ENCODE measurements at places on chromosomes 2 and 18.

DNA sequence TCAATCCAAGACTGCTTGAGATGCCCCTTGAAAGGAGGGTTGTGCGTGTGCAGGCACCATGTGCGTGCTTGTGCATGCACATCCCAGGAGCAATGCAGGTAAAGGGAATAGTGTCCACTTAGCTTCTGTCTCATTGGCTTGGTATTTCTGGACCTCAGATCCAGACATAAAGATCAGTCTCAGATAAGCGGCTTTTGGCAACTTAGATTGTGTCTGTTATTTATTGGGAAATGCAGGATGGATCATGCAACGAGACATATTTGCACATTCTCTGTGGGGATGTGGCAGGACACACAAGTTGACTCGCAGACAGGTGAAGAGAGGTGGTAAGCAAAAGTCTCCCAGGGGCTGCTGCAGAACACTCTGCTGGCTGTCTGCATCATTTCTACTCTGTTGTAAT is 67.9 kb downstream of the SETBP1 start:
- DNase-seq, result no peak

- DNase-seq, result no peak
These were observed 45.9 kb downstream of the ST6GAL2 start for GRCh38 chr2:106839849-106840595.

DNA sequence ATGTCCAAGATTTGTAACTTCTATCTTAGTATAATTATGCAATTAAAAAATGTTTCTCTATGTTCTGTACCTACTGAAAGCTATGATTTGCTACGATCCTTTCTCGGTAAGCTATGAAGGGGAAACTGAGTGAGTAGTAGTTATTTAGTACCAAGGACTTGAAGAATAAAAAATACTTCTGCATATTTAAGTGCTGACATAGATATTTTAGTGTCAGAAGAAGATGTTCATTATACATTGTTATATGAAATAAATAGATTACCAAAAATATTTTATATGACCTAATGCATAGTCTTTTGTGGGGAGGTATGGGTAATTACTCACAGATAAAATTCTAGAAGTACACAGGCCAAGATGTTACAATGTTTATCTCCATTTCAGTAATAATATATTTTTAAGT is 39.0 kb downstream of the DSEL start:
- no peak for DNase-seq

- peak; percentile 81 for DNase-seq
These were observed 888 bp downstream of the VAMP5 start for GRCh38 chr2:85584857-85585780.

DNA sequence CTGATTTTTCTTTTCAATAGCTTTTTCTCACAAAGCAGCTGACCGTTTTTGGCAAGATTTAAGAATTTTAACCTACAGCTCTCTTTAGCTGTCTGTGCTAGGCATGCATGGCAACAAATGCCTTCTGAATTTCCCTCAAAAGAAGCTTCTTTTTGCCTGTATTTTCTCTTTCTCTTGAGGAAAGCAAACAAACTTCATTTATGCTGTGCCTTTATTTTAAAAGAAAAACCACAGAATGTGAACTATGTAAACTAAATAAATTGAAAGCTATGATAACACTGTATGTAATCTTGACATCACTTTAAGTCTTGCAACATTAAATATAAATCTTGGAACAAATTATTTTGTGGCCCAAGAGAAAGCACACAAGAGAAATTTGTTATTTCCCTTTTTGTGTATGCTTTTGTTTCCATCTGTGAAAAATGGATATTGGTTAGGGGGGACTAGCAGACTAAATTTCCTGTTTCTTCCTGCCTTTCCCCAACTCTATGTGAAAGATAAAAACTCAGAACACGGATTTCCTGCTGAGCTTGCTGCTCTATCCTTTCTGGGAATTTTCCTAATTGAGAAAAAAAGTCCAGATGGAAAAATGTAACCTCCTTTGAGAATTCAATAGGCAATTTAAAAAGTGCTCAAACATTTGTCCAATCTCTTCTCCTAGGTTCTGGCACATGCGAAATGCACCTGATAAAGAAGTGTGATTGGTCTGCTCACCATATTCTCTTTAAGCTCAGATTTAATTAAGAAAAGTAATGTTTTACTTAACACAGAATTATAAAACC is 20.9 kb upstream of the TFPI start:
- DNase-seq, result peak; percentile 10

DNA sequence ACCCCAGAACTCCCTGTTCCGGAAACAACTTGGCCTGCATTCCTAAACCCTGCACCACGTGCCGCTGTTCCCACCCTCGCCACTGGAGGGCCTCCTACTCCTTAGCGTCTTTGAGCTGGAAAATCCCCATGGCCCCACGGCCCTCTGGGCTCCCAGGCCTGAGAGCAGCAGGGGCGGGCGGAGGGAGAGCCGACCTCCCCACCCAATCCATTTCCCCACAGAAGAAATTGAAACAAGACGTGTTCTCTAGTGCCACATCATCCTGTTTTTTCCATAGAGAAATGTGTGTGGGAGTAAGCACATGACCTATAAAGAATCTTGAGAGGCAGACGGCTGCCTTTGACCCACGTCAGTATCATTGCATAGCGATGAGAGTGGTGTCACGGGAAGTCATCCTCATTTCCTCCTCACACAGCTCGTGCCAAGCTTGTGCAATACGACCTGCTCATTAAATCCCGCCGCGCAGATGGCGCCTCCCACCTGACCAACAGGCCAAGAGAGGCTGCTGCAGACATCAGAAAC is 79.2 kb downstream of the LAMA1 start:
- peak; percentile 89 for DNase-seq

DNA sequence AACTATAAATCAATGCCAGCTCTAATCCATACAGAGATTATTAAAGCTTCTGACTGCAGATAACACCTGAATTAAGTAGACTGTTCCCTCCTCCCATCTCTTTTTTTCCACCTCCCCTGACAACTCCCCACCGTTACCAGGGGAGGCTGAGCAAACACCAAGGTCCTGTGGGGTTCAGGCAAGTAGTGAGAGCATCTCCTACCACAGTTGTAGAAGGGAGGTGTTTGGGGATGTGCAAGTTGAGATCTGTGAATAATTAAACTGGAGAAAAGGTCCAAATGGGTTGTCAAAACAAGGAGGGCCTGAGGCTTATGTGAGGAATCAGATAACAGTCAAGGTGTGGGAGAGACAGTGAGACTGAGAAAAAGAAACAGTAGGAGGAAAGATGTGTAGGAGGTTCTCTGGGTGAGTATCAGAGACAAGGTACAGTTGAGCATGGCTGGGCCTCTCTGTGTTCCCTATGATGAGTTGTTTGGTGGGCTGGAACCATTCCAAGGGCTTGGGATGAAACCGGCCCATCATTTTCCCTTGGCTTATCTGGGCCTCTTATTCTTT is 194.6 kb downstream of the CYRIA start:
- no peak for DNase-seq

- DNase-seq, result peak; percentile 87
These were observed 2.7 kb upstream of the GKN1 start for GRCh38 chr2:68971591-68972231.

DNA sequence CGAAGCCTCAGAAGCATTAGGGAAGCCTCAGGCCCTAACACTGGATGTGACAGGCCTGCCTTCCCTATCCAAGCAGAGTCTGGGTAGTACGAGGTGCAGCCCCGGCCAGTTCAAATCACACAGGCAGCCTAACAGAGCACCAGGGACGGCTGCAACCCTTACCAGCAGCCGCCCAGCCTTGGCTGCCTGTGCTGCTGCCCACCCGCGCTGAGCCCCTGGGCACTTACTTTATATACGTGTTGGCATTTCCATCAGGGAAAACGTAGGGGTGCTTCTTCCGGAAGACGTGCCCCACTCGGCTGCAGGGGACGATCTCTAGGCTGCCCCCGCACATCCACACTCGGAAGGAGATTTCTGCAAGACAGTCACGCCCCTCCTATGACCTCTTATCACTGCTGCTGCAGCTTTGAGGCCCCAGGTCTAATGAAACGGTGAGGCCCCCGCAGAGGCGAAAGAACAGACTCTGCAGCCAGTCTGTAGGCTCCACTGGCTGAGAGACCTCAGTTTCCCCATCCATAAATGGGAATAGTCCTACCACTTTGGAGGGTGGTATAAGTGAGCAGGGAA is 124.7 kb upstream of the CAPN13 start:
- no peak for DNase-seq

- no peak for DNase-seq
These were observed 133.9 kb downstream of the ARHGAP15 start for GRCh38 chr2:143263066-143263625.

- no peak for DNase-seq
These were observed 238.2 kb upstream of the RBMS1 start for GRCh38 chr2:160731856-160732255.

- no peak for DNase-seq
These were observed 263.2 kb downstream of the CMPK2 start for GRCh38 chr2:6602471-6602870.

DNA sequence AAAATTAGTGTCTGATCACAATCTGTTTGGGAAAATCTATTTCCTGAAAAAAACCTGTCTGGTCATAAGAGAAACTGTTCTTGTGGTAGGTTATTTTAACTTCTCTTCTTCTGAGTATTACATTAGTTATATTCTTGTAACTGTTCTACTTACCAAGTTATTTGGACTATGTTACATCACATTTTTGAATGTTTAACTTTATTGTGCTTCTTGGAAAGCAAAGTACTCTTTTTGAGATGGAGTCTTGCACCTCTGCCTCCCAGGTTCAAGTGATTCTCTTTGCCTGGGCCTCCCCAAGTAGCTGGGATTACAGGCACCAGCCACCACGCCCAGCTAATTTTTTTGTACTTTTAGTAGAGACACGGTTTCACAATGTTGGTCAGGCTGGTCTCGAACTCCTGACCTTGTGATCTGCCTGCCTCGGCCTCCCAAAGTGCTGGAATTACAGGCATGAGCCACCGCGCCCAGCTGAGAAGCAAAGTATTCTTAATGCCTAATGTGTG is 39.4 kb downstream of the AFTPH start:
- no peak for DNase-seq

- DNase-seq, result no peak
These were observed 728.5 kb upstream of the SLC8A1 start for GRCh38 chr2:41180387-41180786.

- peak; percentile 18 for DNase-seq
These were observed 100.9 kb downstream of the ATP9B start for GRCh38 chr18:79169958-79170555.

DNA sequence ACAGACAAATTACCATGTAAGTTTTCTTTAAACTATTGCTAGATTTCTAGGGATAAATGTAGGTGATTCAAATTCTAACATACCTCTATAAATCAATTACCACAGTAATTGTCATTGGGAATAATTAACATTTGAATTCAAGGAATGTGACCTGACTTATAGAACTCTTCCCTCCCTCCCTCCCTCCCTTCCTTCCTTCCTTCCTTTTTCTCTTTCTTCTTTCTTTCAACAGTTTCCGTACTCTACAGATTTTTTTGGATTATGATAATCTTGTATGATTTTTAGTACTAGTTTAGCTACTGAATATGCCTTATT is 18.2 kb upstream of the FTCDNL1 start:
- no peak for DNase-seq

- DNase-seq, result no peak
These were observed 7.4 kb upstream of the AGPS start for GRCh38 chr2:177385151-177385550.

DNA sequence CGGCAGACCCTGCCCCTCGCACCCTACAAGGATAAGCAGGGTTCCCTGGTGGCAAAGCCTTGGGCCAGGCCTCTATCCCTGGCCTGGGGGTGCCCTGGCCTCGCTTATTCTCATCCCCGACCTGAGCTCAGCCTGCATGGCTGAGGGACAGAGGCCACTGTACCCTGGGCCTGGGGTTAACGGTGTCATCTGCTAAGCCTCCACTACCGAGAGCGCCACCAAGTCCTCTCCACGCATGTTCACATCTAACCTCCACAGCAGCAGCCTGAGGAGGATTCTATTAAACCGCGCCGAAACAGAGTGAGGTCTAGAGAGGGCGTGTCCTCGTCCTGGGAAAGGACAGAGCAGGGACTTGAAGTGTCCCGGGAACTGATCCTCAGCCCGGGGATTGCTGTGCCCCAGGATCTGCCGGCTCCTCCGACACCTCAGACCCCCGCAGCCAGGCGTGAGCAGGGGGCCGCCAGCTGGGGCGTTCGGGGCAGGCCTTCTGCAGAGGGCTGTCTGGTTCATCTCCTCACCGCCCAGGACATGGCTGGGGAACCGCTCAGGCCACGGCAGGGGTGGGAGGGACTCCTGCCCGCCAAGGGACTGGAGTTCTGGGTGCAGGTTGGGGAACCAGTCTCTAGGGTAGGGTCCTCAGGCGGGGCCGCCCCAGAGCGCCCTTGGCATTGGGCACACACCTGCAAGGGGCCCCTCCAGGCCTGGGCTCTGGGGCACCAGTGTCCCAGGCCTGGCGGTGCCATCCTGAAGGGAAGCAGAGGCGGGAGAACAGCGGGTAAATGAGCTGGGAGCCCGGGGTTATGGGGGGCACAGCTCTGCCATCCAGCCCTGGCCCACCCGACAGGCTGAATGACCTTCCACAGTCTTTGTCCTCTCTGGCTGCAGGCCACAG is 68.0 kb upstream of the SMAD7 start:
- no peak for DNase-seq

GRCh38 chr18:48800466-48800865 is 150.3 kb downstream of the SMAD7 start:
- DNase-seq, result no peak

- DNase-seq, result no peak
These were observed 1380.1 kb downstream of the SUCLG1 start for GRCh38 chr2:83079007-83079406.

DNA sequence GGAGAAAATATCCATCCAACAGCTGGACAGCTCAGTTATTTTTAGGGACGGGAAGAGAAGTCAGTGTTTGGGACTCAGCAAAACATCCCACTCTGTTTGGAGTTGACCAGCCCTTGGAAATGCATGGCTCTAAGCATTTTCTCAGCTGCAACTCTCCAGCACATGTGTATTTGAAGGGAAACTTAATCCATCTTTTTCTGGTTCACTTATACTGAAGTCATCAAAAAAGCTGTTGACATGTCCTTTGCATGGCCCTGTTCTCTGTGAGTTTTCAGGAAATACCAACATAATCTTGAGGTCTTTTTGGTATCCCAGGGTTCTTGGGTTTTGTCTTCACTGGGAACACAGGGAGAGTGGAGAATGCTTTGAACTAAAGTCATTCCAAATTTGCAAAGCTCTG is 91.9 kb upstream of the CELF4 start:
- no peak for DNase-seq

- DNase-seq, result no peak
These were observed 458.6 kb upstream of the ETAA1 start for GRCh38 chr2:66938471-66938967.

GRCh38 chr2:101625387-101625786 is 72.1 kb upstream of the MAP4K4 start:
- no peak for DNase-seq

DNA sequence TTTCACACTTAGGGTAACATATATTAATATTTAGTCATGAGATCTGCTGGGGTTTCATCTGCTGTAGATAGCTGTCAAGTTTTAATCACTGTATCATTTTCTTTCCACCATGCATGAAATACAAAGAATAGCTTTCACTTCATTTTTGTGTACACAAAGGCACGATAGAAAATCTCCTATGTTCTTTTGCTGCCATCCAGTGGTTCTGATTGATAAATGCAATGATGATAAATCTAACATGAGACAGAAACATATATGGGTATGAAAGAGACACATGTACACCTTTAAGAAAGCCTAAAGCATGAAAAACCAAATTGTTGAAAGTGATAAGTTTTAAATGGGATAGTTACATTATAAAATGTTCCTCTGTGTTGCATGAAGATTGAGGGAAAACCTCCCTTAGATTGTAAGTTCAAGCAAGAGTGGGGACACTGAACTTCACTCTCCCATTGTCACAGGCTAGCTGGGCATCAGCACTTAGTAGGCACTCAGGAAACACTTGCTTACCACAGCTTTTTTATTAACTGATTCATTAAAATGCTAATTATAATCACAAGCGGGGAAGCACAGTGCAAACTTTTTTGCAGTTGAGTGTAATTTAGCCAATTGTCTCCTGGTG is 31.2 kb downstream of the C1D start:
- peak; percentile 56 for DNase-seq
